ENCODE measurements at places on chromosomes 16 and 17. TPM values are rescaled to one million over a fixed set of nuclear protein-coding genes. Genes with fewer than 3 reads are reported as not detected.
A peak's percentile ranks its signal among the peaks of the same experiment; 100 is the strongest.

CDRT15 gene
- not detected for total RNA-seq

GPR142 gene
- 0.04 TPM for total RNA-seq

IRX3 gene
- 4.8 TPM for total RNA-seq

SEPTIN12 gene
- total RNA-seq: not detected

GRCh38 chr17:3659541-3660111, 8.8 kb downstream of the TAX1BP3 start:
- peak; percentile 65 for DNase-seq

GRCh38 chr17:57461082-57461481, 204.8 kb downstream of the MSI2 start:
- DNase-seq: no peak

DNA sequence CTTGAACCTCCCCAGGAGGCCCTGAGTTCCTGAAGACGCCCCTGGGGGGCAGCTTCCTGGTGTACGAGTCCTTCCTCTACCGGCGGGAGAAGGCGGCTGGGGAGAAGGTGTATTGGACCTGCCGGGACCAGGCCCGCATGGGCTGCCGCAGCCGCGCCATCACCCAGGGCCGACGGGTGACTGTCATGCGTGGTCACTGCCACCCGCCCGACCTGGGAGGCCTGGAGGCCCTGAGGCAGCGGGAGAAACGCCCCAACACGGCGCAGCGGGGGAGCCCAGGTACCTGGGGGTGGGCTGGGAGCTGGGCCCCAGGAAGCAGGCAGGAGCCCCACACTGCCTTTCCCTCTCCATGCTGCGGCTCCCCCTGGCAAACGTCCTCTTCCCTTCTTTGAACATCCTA, 22.0 kb downstream of the FLYWCH1 start:
- no peak for DNase-seq

DNA sequence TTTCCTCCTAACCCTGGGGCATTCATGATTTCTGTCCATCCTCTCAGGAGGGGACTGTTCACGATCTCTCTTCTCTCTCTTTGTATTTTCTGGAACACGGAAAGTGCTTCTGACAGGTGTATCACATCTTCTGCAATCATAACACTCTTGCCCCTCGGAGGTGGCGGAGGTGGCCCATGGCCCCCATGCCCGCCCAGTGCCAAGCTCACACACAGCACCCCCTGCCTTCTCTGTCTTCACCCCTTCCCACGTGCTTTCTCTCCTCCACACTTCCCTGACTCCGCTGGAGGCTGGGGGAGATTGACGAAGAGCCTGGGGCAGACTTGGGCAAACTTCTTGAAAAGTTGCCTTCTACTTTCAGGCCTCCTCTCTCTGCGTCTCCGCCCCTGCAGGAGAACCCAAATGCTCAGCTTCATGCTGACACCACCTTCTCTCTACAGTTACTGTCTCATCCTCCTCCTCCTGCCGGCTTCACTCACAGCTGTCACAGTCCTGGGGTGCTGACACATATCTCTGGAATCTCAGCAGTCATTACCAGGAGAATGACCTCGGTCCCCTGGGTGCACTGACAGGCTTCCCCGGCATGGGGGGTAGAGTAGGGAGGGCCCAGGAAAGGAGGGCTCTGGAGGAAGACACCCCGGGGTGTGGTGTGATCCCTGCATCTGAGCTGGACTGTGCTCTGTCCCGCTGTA, 127.1 kb downstream of the ENGASE start:
- peak; percentile 15 for DNase-seq

- no peak for DNase-seq
Observed at GRCh38 chr17:69375229-69375628, 39.3 kb upstream of the MAP2K6 start.

- no peak for DNase-seq
Observed at GRCh38 chr16:49349446-49350168, 24.0 kb upstream of the C16orf78 start.

GRCh38 chr16:69111876-69112230, 6.4 kb downstream of the HAS3 start:
- DNase-seq: no peak

- DNase-seq: no peak
Observed at GRCh38 chr16:85879975-85880831, 18.8 kb upstream of the IRF8 start.

DNA sequence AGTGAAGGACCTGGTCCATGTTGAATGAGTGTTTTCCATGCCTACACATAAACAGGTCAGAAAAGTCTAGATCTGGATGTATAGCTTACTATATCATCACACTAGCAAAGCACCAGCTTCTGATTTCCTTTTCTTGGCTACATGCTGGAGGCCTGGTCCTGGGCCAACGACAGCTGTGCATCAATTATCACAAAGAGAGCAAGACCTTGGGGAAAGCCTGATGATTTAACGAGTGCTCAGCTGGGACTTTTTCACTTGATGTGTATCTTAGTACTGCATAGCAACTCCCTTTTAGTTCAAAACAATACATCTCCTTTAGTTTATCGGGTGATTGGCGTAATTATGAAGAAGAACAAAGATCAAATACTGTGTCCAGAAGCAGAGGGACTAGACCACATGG, 358.2 kb downstream of the KIF2B start:
- DNase-seq: peak; percentile 64

DNA sequence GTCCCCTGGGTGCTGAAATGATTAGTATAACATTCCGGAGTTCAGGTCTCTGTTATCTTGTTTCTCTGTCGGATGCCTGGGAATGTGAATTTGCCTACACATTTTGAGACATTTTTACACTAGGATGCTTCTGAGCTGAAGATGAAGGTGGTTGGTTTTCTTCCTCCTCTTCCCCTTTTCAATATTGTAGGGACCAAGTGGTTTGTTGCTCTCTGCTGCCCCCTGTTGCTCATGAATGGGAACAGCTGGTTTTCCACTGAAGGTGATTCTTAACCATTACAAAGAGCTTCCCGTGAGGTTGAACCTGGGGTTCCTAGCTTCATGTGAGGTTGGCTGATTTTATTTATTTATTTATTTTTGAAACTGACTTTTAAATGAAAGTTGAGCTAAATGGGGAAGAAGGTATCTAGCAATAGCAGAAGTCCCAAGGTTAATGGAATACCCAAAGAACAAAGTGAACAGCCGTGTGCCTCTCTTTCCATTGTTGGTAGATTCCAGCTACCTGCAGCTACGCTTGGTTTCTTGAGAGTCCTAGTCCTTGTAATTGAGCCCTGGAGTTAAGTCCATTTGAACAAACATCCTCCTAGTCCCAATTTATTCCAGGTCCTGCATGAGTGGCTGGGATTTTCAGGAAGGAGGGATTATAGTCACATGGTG, 983.9 kb upstream of the EEF2KMT start:
- peak; percentile 27 for DNase-seq

GRCh38 chr17:44376124-44376523, 12.5 kb upstream of the FAM171A2 start:
- peak; percentile 62 for DNase-seq

DNA sequence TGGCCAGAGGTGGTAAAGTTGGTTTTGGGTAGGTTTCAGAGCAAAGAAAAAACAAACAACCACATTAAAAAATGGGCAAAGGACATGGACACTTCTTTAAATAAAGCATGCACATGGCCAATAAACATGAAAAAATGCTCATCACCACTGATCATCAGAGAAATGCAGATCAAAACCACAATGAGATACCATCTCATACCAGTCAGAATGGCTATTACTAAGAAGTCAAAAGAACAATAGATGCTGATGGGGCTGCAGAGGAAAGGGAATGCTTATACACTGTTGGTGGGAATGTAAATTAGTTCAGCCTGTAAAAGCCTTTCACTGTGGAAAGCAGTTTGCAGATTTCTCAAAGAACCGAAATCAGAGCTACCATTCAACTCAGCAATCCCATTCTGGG, 598.4 kb upstream of the SOX9 start:
- no peak for DNase-seq

DNA sequence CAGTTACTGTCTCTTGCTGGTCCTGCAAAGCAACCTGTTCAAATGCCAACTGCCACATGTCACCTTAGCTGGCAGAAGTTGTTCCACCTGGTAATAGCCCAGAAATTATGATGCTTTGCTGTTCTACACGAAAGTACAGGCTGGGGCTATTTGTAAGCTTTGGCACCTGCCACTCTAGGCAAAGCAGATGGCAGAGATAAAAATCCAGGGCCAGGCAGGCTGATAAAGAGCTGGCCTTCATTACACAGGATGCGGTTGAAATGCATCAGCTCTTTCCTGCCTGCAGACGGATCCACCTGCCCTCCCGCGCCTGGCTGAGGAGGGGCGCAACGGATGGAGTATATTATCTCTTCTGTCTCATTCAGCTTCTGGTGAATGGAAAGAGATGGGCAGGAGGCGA, 29.3 kb upstream of the KDM8 start:
- no peak for DNase-seq

- DNase-seq: no peak
Observed at GRCh38 chr16:88534638-88535190, 35.5 kb upstream of the ZC3H18 start.

DNA sequence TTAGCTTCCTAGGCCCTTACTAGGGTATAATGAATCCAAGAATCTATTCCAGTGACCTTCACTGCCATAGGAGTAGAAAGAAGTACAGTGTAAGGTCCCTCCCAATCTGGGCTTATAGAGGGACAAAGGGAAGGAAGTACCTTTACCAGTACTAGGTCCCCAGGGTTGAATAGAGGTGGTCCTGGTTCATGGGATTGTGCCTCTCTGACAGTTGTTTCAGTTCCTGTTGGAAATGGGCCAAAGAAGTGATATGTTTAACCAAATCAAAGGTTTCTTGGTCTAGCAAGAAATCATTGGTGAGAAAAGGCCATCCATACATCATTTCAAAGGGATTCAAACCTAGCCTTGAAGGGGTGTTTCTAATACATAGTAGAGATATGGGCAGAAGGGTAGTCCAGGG, 16.0 kb upstream of the ZNHIT3 start:
- no peak for DNase-seq

DNA sequence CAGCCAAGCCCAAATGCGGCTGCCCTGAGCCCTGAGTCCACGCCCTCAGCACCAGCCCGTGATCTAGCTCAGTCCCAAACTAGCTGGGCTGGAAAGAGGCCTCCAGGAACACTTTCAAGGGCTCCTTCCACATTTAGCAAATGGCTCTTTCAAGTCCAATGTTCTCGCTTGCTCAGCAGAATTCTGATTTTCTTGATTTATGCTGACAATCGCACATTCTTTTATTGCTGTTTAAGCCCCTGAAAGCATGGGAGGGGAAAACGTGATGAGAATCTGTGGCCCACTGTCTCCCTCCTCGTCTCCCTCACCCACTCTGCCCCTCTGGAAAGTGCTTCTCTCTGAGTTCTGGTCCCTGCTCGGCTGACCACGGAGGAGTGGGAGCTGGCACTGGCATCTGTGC, 293.8 kb downstream of the FOXL1 start:
- DNase-seq: no peak

DNA sequence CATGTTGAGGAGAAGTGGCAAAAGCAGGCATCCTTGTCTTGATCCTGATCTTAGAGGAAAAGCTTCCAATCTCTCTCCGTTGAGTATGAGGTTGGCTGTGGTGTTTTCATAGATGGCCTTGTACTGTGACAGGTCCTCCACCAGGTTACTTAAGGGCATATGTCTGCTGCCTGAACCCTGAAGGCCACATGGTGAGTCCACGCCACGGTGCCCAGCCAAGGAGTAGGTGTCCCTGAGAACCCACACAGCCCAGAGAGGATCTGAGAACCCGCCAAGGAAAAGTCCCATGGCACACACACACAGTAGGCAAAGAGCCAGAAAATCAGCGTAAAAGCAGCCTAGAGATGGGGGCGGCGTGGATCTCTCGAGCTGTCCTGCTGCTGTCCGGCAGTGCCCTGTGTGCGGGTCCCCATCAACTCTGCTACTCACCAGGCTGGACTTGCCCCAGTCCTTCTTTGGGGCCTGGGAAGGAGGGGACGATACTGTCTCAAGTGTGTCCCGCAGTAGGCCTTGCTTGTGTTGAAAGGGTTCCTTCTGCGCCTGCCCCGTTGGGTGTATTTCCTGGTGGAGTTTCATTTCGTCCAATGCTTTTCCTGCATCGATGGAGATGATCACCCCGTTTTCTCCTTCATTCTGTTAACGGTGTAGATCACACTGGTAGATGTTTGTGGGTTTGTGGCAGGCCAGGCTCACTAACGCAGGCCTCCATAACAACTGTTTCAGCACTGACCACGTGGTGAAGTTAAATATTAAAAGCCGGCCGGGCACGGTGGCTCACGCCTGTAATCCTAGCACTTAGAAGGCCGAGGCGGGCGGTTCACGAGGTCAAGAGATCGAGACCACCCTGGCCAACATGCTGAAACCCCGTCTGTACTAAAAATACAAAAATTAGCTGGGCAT, 90.8 kb upstream of the DNAH17 start:
- no peak for DNase-seq

DNA sequence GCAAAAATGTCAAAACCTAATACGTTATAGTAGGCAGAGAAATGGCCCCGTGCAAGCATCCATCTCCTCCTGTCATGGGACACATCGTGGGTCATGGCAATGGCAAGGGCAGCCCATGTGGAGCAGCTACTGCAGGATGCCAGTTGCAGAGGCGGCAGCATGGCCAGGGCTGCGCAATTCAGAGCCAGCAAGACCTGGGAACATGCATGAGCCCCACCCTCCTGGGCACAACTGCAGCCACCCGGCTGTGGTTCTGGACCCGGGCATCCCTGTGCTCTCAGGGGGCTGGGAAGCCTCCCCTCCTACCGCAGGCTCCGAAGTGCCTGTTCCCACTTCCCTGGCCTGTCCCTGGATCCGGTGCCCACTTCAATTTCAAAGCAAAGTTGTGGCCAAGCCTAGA, 203.6 kb downstream of the CPPED1 start:
- no peak for DNase-seq

DNA sequence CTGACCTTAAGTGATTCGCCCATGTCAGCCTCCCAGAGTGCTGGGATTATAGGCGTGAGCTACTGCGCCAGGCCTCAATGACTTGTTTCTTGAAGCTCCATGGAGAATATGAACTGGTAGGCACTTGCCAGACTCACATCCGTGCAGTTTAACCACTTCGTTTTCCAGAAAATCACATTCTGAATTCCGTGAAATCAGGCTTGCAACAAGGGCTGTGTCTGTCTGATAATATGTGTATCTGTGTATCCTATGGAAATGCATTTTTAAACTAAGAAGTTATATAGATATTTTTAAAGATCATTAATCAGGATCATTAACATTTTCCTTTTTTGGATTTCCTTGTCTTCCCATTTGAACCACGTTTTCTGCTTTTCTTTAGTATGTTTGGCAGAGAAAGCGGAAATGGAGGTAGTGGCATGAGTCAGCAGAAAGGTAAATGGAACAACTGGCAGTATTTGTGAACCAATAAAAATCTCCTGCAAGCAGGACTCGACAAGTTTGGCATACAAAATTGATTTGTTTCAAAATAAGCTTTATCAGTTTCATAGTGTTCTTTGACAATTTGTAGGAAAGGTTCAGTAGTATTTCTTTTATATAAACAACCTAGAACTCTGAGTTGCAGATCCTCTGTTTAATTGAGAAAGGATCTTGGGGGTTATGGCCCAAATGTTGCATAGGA, 33.0 kb downstream of the USP10 start:
- no peak for DNase-seq

DNA sequence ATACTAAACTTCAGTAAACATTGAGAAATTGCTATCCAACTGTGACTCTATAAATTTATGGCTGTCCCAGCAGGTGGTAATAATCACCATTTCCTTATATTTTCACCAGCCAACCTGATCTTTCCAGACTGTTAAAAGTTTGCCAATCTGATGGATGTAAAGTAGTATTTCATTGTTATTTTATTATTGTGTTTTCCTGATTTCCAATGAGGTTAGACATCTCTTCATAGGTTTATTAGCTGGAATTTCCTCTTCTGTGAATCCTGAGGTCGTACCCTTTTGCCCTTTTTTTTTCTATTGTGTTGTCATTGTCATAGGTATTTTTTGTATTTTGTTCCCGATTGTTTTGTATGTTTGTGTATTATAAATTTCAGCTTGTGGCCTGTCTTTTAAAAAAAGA, 31.7 kb downstream of the BMERB1 start:
- no peak for DNase-seq

- no peak for DNase-seq
Observed at GRCh38 chr16:86306811-86307513, 203.4 kb upstream of the FOXF1 start.

Measured in muscle of leg (tissue), 16 donors.